ENCODE measurements at places on chromosomes 2 and 18.

DNA sequence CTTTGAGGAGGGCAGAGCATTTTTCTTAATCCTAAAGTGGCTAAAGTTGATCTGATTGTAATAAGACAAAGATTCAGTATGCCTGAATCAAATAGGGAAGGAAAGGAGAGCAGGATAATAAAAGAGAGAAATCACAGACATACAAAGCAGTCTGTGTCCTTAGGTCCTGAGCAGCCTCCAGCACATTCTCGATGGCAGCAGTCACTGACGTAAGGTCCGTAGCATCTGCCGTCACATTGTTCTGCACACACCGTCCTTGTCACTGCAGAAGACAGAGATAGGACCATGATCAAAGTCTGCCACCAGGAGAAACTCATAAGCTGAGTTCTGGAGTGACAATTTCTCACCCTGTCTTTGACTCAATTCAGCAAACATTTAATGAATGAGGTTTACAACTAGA lies 813.7 kb downstream of the ERBB4 start:
- peak; percentile 38 for DNase-seq

DNA sequence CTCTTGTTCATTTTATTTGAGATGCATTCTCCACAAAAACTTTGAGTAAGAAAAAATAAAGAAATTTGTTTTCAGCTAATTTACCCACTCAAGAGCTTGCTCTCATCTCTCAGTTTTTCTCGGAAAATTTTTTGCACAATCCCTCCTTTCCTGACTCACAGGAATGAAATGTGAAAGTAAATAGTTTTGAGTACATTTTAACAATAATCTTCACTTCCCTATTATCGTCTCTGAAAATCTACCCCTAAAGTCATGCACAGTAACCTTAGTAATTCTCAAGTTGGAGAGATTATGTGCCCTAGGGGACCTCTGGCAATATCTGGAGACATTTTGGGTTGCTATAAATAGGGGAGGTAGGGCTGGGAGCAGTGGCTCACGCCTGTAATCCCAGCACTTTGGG lies 2.6 kb downstream of the CYB5A start:
- no peak for DNase-seq

GRCh38 chr2:148560496-148560895 lies 84.1 kb upstream of the EPC2 start:
- no peak for DNase-seq

- no peak for DNase-seq
Measured at GRCh38 chr2:160427629-160428404, 65.8 kb downstream of the RBMS1 start.

- DNase-seq, result no peak
Measured at GRCh38 chr2:45237128-45237527, 227.9 kb upstream of the SIX2 start.

DNA sequence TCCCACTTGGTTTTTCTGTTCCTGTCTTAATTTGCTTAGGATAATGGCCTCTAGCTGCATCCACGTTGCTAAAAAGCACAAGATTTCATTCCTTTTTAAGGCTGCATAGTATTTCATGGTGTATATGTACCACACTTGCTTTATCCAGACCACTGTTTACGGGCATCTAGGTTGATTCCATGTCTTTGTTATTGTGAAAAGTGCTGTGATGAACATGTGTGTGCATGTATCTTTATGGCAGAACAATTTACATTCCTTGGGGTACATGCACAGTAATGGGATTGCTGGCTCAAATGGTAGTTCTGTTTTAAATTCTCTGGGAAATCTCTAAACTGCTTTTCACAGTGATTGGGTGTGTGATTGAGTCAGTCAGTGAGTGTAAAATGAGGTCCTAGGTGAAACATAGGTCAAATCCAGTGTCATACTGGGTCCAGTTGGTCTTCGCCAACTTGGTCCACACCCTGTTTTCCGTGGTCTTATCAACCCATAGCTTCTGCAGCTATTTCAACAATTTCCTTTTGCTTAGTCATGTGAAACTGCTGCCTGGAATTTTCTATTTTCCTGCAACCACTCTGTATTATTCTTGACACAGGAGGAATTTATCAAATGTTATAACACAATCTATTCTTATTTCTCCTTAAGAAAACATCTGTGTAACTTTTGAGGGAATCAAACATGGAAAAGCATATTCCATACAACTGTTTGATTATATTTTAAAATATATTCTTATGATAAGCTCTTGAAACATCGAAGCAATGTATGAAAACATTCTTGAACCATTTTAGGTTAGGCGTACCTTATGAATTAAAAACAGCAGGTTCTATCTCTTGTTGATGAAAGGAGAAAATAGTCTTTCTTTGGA lies 82.9 kb downstream of the ADCYAP1 start:
- no peak for DNase-seq

DNA sequence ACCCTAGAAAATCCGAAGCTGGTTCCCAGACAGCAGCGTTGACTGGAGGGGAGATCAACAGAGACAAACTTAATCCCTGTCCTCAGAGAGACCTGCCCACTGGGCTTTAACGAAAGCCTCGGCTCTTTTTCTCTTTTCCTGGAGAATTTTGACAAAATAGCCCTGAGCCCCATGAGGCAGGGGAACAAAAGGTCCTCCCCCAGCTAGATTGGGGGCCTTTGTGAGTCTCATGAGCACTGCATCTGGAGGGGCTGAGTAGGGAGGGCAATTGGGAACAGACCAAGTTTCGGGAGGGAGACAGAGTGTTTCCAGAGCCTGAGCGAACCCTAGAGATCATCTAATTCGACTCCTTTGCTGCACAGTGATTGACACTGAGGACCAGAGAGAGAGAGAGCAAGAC lies 123.9 kb upstream of the HAAO start:
- no peak for DNase-seq

DNA sequence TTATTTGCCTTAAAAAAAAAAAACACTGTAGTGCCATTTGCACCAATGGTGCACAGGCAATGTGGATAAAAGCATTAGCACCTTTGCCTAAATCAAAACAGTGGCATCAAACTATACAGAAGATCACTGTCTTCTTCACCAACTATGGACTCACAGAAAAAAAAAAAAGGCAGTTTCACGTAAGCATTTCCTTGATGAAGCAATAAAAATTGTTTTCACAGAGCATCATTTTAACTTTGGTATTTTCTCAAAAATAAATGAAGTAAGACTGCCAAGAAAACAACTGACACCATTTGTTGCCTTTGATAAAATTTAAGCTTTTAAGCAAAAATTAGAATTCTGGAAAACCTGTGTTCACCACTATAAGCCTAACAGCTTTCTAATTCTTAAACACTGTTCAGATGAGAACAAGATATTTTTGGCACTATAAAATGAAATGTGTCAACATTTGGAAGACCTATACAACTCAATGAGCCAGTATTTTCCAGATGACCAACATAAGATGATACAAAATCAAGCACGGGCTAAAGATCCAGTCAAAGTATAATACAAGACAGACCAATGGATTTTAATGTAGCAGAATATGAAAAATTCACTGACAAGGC lies 21.1 kb downstream of the METTL8 start:
- no peak for DNase-seq

DNA sequence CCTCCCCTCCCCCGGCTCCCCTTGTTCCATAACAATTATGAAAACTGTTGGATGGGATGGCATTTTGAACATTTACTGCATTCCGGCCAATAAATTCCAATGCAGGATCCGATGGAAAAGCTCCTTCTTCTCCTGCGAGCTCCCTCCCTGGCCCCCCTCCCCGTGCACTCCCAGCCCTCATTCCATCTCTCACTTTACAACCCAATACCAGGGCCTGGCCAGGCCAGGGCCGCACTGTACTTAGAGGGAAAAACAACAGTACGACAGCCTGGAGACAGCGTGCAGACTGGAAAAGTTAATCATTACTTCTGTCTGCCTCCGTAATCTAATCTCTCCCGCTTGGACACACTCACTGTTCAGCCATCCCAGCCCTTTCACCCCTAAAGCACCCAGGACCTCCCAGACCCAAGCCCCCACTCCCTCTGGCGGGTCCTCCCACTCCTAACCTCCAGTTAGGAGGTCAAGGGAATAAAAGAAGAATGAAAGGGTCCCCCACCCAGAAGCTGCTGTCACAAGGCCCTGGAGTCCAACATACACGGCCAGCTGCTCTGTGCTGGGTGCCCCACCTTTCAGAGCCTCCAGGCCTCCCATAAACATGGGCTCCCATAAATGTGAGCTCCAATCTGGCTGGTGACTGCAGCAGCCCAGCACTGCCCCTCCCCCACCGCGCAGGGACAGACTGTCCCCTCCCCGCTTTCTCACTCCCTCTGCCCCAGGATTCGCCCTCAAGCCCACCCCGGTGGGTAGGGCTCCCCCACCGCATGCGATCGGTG lies 20.6 kb downstream of the SMAD7 start:
- peak; percentile 39 for DNase-seq

GRCh38 chr2:186883666-186884065 lies 34.7 kb upstream of the ZSWIM2 start:
- no peak for DNase-seq

DNA sequence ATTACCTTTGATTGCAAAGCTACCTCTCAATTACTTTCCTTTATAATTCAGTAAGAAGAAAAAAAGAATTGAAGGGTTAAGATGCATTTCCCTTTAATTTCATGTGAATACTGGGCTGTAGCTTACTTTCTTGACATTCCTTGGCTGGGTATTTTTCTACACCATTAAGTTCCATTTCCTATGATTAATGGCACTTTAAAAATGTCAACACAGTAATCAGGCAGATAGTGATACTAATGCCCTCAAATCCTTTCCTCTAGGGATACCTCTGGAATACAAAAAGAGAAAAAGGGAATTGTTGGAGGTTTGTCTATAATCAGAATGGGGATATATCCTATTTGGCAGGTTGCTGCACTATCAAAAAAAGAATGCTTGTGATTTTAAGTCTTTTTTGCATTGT lies 216.9 kb downstream of the SRBD1 start:
- no peak for DNase-seq

DNA sequence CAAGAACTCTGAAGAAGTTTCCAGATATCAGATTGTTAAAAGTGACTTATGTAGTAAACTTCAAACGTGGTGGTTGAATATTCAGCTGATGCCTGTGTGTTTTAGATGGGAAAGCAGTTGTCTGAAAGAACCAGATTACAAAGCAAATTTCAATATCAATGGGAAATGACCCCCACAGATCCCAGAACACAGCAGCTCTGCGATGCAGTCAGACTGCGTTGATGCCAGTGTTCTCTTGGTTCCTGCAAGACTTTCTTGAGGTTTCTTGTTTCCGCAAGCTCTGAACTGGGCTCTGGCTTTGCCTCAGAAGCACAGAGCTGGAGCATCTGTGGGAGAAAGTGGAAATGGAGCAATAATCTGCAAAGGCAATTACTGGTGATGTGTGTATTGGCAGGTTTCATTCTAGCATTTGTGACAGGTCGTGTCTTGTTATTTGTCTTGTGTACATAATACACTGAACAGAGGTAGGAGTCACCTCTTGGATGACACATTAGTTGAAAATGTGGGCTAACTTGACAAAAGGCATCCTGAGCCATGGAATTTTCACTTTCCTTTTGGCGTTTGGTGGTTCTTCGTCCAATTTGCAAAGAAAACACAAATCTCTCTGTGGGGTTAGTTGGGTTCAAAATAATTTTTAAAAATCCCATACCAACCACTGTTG lies 10.8 kb upstream of the LYPD6B start:
- DNase-seq, result no peak

DNA sequence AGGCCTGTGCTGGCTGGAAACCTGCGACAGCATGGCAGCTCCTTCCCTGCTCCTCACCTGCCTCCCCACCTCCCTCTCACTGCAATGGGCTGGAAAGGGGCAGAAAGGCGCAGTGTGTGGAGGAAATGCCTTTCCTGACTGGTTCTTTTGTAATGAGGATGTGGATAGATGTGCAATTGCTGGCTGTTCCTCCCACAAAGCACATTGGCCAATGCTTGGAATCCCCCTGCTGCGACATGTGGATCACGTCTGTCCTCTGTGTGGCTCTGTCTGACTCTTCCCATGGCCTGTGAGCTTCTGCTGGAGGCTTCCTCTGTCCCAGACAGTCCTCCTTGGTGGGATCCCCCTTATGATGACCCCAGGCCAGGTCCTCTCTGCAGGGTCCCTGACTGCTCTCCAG lies 172.5 kb downstream of the NCK2 start:
- no peak for DNase-seq

- DNase-seq, result peak; percentile 30
Measured at GRCh38 chr2:88190808-88191721, 20.9 kb downstream of the THNSL2 start.
